Left renal cortex interstitium (tissue), 4 donors: ENCODE measurements at places on chromosomes 2 and 18.

- no peak for DNase-seq
Measured at GRCh38 chr18:4599312-4599711, 144.2 kb upstream of the DLGAP1 start.

- no peak for DNase-seq
Measured at GRCh38 chr2:10030311-10030736, 13.0 kb upstream of the KLF11 start.

GRCh38 chr2:95389245-95390119 is 13.0 kb upstream of the FAHD2A start:
- no peak for DNase-seq

DNA sequence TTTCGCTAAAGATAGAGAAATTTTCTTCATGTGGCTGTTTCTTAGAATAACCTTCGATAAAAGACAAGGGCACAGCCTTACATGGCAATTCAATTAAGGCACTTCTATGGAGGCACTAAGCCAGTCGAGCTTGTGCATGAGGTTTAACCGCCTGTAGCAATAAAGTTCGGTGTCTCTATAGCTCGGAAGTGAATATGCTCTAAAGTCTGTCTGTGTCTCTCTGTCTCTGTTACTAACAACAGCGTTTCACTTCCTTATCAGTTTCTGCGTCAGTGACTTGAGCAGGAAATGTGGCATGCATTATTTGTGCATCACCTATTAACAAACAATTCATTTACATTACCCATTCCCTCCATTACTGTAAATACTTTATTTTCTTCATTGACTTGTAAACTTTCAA is 365.1 kb upstream of the NETO1 start:
- no peak for DNase-seq

- DNase-seq, result no peak
Measured at GRCh38 chr18:66994790-66995189, 390.9 kb upstream of the CDH19 start.

DNA sequence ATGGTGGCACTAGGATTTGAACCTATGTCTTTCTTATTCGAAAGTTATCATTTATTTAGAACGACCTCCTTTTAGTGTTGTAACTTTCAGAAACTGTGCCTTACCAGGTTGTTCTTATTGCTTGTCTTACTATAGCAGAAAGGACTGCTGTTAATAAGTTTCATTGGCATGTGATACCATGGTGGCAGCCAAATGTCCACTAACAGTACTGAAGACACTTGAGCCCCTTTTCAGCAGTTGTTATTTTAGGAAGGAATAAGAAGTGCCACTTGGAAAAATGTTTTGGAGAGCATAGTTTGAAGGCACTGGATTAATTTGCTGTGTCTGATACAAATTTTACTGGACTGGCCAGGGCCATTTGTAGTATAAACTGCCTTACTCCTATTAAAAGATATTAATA is 37.7 kb downstream of the CEP192 start:
- no peak for DNase-seq

DNA sequence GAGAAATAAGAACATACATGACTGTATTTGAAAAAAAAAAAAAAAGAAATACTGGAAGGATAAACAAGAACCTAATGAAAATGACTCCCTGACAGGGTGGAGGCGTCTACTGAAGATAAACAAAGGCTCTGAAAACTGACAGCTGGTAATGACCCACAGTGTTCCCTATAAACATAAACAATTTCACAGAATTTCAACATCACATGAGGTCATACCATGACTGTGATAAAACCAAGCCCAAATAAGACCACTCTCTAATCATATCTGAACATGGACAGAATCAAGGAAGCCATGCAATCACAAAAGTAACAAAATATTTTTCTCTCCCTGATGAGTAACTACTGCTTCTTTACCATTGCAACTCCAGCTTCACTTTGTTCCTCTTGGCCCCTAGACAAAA is 159.3 kb downstream of the FAM124B start:
- DNase-seq, result no peak

- no peak for DNase-seq
Measured at GRCh38 chr2:86037141-86037794, 68.4 kb downstream of the POLR1A start.

DNA sequence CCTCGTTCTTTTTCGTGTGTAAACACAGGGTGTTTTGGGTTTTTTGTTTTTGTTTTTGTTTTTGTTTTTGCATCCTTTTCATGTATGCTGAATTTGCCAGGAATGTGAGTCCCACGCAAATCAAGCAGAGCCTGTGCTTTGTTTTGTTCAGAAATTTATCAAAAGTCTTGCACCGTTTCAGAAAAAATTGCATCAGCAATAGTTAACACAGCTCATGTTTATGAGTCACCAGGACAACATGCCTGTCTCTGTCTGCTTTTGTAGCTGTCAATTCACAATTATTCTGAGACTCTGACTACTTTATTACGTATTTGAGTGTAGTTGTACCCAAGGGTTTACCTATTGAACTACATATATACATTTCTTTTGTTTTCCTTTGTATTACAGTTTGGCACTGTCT is 38.3 kb downstream of the MRPL44 start:
- DNase-seq, result no peak

DNA sequence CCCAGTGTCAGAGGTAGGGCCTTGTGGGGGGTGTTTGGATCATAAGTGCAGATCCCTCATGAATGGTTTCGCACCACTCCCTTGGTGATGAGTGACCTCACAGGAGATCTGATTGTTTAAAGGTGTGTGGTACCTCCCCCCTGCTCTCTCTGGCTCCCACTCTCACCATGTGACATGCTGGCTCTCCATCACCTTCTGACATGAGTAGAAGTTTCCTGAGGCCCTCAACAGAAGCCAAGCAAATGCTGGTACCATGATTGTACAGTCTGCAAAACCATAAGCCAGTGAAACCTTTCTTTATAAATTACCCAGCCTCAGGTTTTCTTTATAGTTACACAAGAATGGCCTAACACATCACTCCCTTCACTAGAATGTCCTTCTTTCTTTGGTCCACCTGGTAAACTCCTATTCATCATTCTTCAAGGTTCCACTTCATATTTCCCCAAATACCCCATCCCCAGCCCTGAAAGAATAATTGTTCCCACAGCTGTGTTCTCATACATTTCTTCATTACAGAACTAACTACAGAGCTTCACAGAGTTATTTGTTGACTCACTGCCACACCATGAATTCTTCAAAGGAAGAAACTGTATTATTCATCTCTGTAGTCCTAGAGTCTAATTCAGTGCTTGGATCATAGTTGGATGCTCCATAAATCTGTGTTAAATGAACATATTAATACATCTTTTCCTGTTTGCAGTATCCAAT is 81.2 kb upstream of the STK17B start:
- DNase-seq, result no peak

- no peak for DNase-seq
Measured at GRCh38 chr18:63617915-63618234, 26.2 kb downstream of the SERPINB4 start.

DNA sequence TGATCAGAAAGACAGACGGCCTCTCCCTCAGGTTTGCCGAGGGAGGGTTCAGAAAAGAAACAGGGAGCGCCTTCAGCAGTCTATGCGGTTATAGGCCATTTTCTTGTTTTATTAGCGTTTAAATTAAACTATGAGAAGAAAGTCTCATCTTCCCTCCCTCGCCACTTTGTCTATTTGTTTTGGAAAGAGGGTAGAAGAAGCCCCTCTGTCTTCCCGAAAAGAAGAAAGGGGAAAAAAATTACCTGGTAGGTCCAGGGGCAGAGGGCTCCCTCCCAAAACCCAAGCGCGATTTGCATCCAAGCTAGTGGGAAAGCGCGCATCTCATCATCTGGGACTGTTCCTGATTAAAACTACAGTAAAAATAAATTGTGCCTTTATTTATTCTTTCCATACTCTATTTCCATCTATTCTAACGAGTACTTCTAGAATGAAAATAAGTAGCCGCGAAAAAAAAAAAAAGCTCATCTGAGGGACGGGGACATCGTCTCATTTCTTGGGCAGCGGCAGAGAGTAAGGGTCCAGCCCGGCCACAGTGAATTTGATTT is 2.4 kb downstream of the PAX8 start:
- no peak for DNase-seq

DNA sequence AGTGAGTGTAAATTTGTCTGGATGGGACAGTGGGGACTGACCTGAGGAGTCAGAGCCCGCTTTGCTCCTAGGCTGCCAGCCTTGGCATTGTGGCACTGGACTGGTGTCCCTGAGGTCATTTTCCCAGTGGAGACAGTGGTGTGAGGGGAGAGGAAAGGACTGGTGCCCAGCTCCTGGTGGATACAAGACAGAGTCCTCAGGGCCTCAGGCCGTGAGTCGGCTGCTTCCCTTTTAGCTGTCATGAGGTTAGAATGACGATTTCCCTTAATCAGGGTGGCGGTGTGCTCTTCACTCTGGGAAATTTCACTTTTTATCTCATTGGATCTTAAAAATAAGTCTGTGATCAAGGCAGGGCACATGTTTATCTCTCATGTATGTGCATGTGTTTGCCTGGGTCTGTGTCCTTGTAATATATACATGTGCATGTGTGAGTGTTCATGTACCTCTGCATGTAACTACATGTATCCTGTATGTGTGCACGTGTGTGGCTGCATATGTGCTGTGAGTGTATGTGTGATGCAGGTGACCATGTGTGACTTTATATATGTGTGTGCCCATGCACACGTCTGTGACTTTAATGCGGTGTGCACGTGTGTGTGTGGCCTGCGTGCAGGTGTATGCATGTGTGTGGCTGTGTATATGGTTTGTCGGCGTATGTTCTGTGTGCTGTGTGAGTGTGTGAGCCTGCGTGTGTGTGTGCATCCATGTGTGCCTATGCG is 55.7 kb downstream of the GLI2 start:
- DNase-seq, result no peak

DNA sequence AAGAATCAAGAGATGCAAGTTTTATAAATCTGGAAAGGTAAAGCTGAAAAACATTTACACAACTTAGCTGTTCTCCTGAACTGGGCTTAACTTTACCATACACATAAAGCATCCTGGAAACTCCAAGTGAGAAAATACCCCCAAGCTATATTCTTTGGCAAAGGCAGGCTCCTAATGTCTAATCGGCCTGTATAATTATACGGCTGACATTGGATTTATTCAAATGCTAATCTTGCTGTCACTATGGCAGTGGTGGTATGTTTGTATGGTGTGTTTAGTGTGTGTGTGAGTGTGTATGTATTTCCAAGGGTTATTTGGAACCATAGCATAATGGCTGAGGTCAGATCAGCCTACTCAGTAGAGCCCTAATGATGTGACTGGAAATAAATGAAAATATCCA is 1031.8 kb upstream of the ZEB2 start:
- no peak for DNase-seq

GRCh38 chr2:27903649-27904404 is 13.3 kb downstream of the BABAM2 start:
- no peak for DNase-seq

DNA sequence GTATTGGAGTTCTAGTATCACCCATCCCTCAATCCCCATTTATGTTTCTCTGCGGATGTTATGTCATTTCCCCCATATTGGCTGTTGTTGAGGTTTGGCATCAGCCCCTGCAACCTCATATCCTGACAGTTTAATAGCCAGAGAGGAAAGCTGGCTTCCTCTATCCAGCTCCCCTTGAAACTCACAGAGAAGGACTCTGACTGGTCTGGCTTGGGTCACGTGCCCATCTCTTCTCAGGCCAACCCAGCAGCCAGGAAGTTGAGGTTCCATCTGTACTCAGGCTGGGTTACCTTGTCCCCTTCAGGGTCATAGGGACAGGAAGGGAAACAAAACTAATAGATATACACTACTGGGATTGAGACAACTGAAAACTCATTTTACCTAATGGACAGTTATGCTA is 148.0 kb upstream of the SLC14A2 start:
- DNase-seq, result no peak

DNA sequence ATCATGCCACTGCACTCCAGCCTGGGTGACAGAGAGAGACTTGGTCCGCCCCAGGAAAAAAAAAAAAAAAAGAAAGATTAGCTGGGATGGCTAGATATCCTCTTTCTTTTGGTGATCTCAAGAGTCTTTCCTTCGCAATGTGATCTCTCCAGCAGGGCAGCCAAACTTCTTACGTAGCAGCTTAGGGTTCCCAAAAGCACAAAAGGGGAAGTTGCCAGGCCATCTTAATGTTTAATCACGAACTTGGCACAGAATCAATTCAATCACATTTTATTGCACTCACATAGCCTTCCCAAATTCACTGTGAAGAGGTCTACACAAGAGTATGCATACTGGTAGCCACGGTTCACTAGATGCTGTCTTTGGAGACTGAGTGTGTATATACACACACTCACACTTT is 53.1 kb downstream of the VIL1 start:
- no peak for DNase-seq

DNA sequence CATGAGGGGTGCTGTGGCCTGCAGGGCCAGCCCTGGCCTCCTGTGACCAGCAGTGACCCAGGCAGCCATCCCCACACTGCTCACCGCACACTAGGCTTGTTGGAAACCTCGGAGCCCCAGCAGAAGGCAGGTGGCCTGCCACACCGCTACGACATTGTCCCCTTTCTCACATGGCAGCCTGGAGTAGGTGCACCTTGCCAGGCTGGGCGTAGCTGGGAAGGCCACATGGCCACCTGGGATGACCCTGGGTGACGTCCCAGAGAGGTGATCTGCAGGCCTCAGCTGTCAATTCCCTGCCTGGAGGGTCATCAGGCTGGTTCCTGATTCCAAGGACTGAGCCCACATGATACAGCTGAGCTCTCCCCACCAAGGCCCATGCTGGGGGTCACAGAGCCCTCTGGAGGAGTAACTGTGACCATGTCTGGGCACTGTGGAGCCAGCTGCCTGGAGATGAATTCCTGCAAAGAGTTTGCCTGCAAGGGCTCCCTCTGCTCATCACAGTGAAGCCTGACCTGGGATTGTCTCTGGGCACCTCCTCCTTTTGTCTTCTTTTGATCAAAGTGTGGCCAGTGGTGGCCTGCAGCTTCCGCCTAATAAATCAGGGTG is 119.6 kb upstream of the OTOS start:
- no peak for DNase-seq

DNA sequence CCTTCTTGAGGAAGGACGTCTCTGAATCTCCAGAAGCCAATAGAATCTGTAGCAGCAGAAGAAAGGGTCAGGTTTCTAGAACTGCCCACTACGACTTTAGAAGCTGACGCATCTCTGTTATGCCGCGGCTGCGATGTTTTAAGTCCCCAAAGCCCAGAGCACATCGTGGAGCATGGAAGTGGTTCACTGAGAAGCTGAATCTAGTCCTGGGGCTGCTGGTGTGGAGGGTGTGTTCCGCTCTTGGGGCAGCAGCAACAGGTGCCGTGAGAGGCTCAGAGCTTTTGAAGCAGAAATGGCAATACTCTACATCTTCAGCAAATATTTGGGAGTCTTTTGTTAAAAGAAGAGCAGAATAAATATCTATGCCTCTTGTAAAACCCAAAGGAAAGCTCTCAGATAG is 48.9 kb upstream of the RMDN2 start:
- DNase-seq, result no peak

GRCh38 chr2:99406137-99406536 is 68.9 kb downstream of the EIF5B start:
- DNase-seq, result no peak

- DNase-seq, result no peak
Measured at GRCh38 chr18:14936313-14936712, 188.3 kb downstream of the ANKRD30B start.
